ENCODE measurements at places on chromosomes 5 and 9. TPM values are rescaled to one million over a fixed set of nuclear protein-coding genes. Genes with fewer than 3 reads are reported as not detected.

DNA sequence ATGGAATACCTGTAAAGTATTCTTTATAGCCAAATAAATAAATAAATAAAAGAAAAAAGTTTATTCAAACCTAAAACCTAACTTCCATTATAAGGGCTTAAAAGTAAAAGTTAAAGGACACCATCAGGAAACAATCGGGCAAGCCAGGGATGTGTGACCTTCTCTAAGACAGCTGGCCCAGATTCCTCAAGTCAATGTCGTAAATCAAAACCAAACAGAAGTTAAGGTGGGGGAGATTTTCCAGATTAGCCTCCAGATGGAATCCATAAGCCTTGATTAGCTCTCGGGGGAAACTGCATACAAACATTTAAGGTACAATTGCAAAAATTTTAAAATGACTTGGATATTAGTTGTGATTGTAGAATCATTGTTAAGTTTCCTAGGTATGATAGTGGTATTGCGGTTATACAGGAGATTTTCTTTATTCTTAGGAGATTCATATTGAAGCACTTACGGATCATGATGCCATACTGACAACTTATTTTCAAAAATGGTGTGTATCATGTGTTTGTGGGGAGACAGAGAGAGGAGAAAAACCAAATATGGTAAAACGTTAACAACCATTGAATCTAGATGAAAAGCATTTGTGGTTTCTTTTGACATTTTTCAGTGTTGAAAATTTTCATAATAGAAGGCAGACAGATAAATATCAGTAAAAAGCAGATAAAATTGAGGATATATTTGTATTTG, 21.5 kb upstream of the MGAT1 start:
- no peak for DNase-seq

DNA sequence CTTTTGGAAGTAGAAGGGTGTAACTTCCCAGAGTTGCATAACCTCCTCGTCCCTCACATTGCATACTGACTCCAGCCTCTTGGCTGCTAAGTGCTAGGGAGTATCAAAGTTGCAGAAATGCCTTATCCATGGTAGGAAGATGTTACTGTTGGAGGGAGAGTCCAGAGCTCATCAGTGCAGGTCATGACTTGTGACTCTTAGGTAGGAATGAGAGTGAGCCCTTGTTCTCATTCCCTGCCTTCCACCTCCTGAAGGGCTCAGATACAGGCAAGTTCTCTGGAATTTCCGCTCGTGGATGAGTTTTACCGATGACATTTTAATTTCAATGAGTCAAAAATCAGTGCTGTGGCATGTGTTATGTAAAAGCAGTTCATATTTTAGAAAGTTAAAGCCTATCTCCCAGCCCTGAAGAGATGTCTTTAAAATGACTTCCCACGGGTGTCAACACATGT, 17.0 kb downstream of the IRX1 start:
- DNase-seq: no peak

DNA sequence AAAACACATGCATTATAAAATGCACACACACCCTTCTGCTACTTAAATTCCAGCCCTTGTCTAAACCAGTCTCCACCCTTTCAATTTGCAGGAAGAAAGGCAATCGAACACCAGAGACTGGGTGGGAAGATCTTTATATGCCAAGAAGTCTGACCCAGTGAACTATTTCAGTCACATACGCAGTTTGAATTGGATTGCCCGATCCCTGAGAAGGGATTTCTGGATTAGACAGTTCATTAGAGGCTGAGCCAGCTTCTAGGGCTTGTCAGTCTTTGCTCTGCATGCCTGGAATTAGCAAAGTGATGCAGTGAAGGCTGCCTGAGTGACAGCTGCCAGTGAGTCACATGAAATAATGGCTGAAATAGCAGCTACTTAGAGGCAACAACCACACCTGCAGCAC, 159.9 kb downstream of the PPP2R2B start:
- DNase-seq: no peak

POLR1E gene
- total RNA-seq: 23.8 TPM
